ENCODE measurements at places on chromosomes 1 and 21. TPM values are rescaled to one million over a fixed set of nuclear protein-coding genes. Genes with fewer than 3 reads are reported as not detected.

DNA sequence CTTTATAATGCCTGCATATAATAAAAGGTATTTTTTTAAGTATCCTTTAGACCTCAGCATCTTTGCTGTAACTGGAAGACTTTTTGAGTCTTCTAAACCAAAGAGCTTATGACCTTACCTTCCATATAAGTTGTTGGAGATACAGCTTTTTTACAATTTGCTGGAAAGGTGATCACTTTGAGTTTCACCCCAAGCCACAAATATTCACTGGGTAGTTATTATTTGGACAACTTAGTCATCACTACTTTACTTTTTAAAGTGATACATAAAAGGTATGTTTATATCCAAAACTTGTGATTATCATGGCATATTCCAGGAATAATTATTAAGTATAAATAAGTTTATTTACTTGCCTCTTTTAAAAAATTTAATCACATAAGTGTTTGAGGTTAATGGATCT is 246.7 kb upstream of the NRIP1 start:
- DNase-seq, result no peak

DNA sequence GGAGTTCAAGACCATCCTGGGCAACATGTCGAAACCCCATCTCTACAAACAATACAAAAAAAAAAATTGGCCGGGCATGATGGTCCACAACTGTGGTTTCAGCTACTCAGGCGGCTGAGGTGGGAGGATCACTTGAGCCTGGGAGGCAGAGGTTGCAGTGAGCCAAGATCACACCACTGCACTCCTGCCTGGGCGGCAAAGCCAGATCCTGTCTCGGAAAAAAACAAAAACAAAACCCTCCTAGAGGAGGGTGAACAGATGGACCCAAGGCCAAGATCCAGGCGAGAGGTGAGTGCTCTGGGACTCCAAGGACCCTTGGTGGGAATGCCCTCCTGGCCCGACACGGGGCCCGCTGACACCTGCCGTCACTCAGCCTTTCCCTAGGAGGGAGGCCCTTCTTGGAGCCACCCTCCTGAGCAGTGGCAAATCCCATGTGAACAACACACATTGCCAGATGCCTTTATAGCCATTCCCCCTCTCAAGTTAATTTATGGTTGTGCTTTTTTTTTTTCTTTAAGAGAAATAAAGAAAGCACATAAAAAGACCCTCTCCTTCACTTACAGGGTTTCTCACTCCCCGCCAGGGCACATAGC is 380 bp downstream of the TFF2 start:
- DNase-seq, result no peak

DNA sequence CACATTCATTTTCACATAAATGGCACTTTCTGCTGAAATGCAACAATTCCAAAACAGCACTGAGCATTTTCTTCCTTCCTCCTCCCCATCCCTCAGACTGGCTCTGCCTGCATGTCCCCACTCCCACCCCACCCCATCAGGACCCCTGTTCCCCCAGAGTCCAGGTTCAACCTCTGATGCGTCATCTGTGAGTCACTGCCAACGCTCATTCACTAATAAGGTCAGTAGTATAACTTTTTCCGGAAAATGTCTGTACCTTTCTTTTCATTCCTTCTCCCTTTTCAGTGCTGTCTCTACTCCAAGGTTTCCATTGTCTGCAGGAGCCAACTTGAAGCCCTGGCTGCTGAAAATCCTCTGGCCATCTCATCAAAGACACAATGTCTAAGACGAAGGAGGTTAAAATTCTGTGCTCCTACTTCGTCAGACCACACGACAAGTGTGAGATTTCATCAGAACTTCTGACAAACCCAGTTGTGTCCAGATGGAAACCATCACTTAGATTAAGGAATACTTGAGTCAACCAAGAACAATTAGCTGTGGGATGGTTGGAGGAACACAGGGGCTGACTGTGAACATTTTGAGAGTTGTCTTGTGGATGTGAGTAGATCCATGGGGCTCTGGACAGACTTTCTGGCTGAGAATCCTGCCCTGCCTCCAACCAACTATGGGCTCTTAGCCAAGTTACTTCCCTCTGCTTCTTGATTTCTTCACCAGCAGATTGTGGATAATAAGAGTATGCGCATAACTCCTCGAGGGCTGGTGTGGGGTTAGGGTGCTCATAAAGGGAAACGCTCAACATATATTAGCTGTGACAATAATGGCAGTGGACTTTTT is 35.6 kb upstream of the UTS2 start:
- no peak for DNase-seq

DNA sequence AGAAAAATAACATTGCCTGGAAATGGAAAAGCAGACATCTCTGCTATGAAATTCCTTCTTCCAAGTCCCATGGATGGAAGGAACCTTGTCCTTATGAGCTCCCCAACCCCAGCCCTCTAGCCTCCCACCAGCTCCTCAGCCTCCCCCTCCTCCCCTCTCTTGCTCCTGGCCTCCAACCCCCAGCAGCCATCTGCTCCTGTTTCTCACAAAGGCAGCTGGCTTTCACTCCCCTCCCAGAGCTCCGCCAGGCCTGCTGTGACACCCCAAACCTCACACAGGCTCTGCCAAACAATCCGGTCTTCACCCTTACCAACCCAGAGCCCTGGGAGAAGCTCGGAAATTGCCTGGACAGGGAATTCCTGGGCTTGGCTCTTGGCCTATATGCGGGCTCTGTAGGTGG is 69.2 kb downstream of the KLHDC7A start:
- DNase-seq, result no peak

GRCh38 chr1:24322470-24323177 is 3.5 kb downstream of the GRHL3 start:
- DNase-seq, result no peak

DNA sequence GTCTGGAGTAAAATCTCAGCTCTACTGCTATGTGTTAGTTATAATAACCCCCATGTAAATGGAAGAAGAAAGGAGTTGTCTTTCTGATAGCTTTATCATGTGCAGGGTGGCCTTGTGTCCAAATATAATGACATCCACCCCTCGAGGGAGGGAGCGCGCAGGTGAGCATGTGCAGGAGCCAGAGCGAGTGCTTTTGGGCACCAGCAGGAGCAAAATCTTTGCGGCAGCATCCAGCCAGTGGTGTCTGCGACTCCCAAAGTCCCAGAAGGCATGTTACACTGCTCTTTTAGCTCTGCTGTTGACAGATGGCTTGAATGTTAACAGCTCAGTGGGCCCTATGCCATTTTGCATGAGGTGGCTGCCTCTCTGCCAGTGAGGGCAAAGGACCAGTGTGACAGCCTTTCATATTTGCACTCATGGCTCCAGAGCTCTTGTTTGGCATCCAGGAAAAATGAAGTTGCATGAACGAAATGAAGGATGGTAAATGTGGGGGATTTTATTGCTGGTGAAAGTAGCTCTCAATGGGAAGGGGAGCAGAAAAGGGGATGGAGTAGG is 146.7 kb downstream of the HMCN1 start:
- no peak for DNase-seq

- DNase-seq, result no peak
Measured at GRCh38 chr1:199319341-199319740, 680.5 kb downstream of the PTPRC start.

GRCh38 chr1:93844262-93845045 is 34.6 kb downstream of the DNTTIP2 start:
- DNase-seq, result peak; percentile 21

GRCh38 chr1:39205102-39205780 is 746 bp downstream of the MACF1 start:
- DNase-seq, result peak; percentile 62

GRCh38 chr1:87024936-87025540 is 110.6 kb downstream of the HS2ST1 start:
- DNase-seq, result no peak

- DNase-seq, result no peak
Measured at GRCh38 chr1:98382986-98383740, 278.4 kb upstream of the SNX7 start.

DNA sequence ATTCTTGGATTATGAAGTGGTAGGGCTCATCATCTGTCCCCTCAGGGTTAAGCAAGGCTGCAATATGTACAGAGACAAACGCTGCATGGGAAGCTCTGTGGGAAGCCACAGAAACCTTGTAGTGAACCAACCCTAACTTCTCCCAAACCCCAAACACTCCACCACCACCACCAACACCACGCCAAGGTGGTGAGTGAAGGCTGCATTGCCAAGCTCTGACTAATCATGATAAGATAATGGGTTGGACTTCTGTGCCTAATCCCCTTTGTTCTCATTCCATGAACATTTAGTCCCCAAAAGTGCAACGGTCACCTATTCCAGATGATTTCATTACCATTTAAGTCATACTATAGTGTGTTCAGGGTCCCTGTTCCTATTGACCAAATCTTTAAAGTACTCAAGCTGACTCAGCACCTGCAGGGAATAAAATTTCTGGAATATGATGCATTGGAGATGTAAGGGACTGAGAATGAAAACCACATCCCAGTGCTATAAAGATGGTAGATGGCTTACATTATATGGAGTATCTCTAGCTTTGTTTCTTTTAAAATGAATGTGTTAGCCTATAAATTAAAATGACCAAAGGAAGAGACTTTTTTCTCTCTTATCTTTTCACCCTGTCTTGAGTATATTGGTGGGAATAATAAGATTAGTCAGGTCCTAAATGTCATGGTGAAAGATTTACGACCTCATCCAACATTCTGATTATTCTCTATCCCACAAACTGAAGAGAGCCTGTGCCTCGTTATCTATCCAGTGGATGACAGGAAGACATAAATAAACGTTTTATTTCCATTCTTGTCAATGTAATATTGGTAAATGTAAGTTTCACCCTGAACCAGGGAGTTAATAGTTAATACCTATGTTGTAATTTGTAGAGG is 22.6 kb upstream of the PLD5 start:
- DNase-seq, result no peak

GRCh38 chr1:155064111-155064831 is 731 bp downstream of the EFNA4 start:
- DNase-seq, result no peak

DNA sequence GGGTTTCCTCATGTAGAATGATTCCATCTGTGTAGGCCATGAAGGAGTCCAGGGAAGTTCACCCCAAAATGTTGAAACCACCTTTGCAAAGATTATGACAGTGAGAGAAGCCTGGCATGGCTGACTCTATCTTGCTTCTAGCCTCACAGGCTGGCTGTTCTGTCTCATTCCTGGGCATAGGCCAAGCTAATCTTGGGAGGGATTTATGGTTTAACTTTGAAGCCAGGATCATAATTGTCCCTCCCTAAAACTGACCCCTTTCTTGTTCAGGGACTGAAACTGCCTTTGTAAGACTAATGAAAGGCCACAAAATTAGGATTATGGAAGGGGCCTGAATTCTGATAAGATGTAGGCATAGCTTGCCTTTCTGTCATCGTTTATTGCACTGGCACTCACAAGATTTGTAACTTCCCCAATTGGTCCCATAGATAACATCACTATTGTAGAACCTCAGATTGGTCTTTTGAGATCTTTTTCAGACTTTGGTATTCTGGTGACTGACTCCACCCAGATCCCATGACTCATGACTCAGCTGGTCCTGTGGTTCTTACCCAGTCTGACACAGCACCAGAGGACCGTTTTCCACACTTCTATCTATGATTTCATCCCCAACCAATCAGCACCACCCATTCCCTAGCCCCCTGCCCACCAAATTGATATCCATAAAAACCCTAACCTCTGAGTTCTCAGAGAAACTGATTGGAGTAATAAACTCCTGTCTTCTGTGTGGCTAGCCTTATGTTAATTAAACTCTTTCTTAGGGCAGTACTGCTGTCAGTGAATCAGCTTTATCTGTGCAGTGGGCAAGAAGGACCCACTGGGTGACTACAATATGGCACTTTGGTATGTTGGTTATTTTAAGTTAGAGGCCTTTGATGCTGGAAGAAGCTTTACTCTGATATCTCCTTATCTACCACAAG is 13.6 kb upstream of the LAMTOR5 start:
- DNase-seq, result no peak

GRCh38 chr1:179151908-179152682 is 70.2 kb downstream of the TOR3A start:
- DNase-seq, result no peak

Gene FAM229A
- 4.0 TPM for total RNA-seq

Gene NR1I3
- total RNA-seq, result not detected

Gene MYBPH
- total RNA-seq, result not detected

Gene CCSAP
- total RNA-seq, result 11.9 TPM

Gene WDR64
- not detected for total RNA-seq

Gene NCDN
- 43.8 TPM for total RNA-seq

Gene NUP210L
- not detected for total RNA-seq

Data from activated T-helper 1 cell treated with anti-CD3 and anti-CD28 coated beads, Interleukin-12 subunit alpha, Interleukin-12 subunit beta, Interleukin-2, Interleukin-4 antibody, amounts not matched to agents 30 ng/mL and 10 ng/mL and 1 ng/mL, durations not matched to agents 14 hours and 24 hours and 36 hours (primary cell).